MCF 10A (cell line): ENCODE measurements at places on chromosomes 1 and 21.

DNA sequence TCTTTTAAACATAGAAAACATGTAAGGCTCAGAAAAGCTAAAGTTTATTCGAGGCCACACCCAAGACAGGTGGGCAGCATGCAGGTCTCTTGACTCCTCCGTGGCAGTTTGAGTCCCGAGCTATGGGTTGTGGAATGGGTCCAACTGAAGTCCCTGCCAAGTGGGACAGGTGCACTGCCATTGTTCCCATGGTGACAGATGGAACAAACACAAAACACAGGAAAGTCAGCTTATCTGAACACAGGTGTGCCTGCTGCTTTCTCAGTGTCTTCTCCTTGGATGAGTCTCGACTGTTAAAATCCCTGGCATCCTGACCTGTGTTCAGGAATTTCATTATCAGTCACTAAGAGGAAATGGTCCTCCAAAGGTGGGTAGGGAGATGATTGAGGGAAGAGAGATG, 99.0 kb upstream of the RAB4A start:
- peak; percentile 21 for DNase-seq

DNA sequence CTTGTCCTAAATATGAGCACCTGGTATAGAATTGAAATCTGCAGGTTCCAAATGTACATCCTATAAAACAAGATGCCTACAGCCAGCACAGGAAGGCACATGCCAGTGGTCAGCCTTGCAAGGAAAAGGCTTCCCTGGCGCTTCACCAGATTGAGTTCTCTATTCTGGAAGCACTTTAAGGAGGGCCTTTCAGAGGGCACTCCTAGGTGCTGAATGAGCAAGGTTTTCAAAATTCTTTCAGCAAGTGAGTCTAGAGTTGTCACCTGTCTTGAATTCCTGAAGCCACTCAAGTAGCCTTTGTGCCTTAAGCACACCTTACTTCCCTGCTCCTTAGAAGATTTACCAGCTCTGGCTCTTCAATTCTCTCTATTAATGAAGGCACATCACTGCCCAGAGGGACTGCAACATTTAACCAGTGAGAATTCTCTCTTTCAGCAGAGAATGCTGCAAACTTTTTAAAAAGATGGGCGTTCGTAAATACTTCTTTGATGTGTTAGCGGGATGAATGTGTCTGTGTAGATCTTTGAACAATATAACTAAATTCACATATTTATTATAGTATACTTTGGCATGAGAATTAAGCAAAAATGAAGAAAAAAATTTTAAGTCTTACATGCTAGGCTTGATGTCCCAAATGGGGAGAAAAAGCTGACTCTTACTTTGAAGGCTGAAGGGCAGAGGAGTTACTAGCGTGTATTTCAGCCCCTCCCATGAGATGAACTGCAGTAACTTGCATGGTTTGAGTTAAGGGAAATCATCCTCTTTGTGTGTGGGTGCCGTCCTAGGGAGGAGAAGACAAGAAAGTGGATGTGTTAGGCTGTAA, 162.0 kb downstream of the NTPCR start:
- DNase-seq: peak; percentile 42

- no peak for DNase-seq
Measured at GRCh38 chr1:20200966-20201365, 14.6 kb upstream of the PLA2G2C start.

GRCh38 chr1:152185544-152186391, 26.7 kb upstream of the RPTN start:
- peak; percentile 88 for DNase-seq

GRCh38 chr1:77316006-77316405, 34.2 kb downstream of the AK5 start:
- DNase-seq: no peak
